ENCODE measurements at places on chromosomes 6 and 20. TPM values are rescaled to one million over a fixed set of nuclear protein-coding genes. Genes with fewer than 3 reads are reported as not detected.
A peak's percentile ranks its signal among the peaks of the same experiment; 100 is the strongest.

- H3K27ac ChIP-seq = peak overlapping the region; percentile 60
- no peak for DNase-seq
- H3K4me3 ChIP-seq = no peak overlapping the region
- H3K27me3 ChIP-seq = no peaks in the 10 kb centered on the region
- peaks cover 40% of the 10 kb centered on the region for H3K36me3 ChIP-seq
Observed at GRCh38 chr20:3900187-3900604, 11.0 kb downstream of the PANK2 start.

DNA sequence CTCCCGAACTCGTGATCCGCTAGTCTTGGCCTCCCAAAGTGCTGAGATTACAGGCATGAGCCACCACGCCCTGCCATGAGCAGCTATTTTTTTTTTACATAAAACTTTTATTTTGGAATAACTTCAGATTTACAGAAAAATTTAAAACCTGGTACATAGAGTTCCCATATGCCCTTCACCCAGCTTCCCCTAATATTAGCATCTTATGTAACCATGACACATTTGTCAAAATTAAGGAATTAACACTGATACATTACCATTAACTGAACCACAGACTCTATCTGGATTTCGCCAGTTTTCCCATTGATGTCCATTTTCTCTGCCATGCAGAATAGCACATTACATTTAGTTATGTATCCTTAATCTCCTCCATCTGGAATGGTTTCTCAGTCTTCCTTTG lies 14.3 kb upstream of the RALGAPB start:
- H3K4me3 ChIP-seq = no peak overlapping the region
- H3K36me3 ChIP-seq = no peaks in the 10 kb centered on the region
- no peak for DNase-seq
- no peaks in the 10 kb centered on the region for H3K4me1 ChIP-seq
- H3K27me3 ChIP-seq = peaks cover 6% of the 10 kb centered on the region

DNA sequence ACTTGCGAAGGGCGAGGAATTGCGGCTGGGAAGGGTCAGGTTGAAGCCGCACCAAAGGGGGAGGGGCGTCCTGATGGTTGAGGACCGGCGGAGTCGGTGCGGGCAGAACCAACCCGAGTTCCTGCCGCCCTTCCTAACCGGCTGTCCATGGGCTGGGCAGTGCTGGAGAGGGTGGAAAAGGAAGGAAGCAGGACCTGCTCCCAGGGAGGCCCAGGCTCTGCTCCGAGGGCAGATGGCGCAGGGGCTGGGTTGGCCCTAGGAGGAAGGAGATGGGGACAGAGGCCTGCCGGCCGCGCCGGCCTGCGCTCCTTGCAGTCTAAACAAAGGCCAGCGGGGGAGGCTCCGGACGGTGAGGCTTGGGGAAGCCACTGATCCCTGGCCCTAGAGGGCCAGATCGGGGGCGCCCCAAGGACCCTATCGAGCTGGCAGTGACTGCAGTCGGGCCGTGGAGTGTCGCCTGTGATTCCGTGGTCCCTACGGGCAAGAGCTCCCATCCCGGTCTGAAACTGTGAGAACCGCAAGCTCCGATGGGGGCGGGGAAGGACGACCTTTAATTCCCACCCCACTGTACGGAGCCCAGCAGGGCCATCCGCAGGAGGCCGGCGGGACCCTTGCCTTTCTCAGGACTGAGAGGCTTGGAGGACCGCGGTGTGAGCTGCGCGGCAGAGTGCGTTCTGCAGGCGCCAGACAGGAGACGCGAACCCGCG lies 39.4 kb downstream of the YTHDF1 start:
- no peak overlapping the region for H3K4me3 ChIP-seq
- no peak for DNase-seq
- H3K4me1 ChIP-seq = peaks cover 10% of the 10 kb centered on the region
- peak overlapping the region; percentile 64 for H3K27ac ChIP-seq

- H3K4me1 ChIP-seq = peaks cover 6% of the 10 kb centered on the region
- H3K27ac ChIP-seq = no peak overlapping the region
- no peaks in the 10 kb centered on the region for H3K36me3 ChIP-seq
- peaks cover 38% of the 10 kb centered on the region for H3K27me3 ChIP-seq
- no peak overlapping the region for H3K4me3 ChIP-seq
Observed at GRCh38 chr20:58136149-58136484, 92.3 kb downstream of the ANKRD60 start.

GRCh38 chr20:47412083-47412482 lies 55.6 kb upstream of the ZMYND8 start:
- H3K27me3 ChIP-seq = no peaks in the 10 kb centered on the region
- no peak overlapping the region for H3K4me3 ChIP-seq
- no peak for DNase-seq
- H3K4me1 ChIP-seq = peaks cover 41% of the 10 kb centered on the region
- no peak overlapping the region for H3K27ac ChIP-seq
- peaks cover 5% of the 10 kb centered on the region for H3K36me3 ChIP-seq

DNA sequence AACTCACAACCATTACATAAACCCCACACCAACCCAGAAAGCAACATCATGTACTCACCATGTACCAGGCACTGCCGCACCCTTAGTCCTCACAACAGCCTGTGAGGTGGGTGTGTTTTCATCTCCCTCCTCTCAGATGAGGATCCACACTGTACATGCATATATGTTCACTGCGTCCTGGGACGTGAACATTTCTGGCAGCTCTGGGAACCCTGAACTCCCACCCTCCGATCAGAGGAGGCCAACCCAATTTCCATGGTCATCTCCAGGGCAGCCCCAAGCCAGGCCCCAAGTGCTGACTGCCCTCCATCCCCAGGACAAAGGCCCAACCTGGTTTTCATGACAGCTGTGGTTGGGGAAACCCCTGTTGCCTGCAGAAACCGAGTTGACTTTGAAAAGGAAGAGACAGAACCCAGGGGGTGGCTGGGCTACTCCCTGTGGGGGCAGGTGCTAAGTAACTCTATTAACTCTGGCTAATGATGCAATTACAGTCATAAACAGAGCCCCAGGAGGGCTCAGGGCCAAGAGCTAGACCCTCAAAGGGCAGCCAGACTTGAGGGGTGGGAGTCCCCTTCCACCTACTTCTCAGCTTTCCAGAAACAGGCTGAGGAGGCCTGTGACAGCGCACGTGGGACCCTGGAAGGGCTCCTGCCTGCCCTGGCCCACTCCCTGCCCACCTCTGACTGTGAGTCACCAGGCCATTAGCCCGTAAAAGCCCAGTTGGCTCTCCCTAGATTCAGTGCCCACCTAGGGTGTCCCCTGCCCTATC lies 2.6 kb downstream of the TFEB start:
- peaks cover 48% of the 10 kb centered on the region for H3K4me1 ChIP-seq
- H3K27ac ChIP-seq = peak overlapping the region; percentile 68
- no peaks in the 10 kb centered on the region for H3K27me3 ChIP-seq
- peaks cover 3% of the 10 kb centered on the region for H3K36me3 ChIP-seq
- peak overlapping the region; percentile 81 for H3K4me3 ChIP-seq

- peaks cover 18% of the 10 kb centered on the region for H3K27me3 ChIP-seq
- H3K4me3 ChIP-seq = no peak overlapping the region
- no peaks in the 10 kb centered on the region for H3K4me1 ChIP-seq
Observed at GRCh38 chr6:97305414-97306066, 22.5 kb upstream of the MMS22L start.

DNA sequence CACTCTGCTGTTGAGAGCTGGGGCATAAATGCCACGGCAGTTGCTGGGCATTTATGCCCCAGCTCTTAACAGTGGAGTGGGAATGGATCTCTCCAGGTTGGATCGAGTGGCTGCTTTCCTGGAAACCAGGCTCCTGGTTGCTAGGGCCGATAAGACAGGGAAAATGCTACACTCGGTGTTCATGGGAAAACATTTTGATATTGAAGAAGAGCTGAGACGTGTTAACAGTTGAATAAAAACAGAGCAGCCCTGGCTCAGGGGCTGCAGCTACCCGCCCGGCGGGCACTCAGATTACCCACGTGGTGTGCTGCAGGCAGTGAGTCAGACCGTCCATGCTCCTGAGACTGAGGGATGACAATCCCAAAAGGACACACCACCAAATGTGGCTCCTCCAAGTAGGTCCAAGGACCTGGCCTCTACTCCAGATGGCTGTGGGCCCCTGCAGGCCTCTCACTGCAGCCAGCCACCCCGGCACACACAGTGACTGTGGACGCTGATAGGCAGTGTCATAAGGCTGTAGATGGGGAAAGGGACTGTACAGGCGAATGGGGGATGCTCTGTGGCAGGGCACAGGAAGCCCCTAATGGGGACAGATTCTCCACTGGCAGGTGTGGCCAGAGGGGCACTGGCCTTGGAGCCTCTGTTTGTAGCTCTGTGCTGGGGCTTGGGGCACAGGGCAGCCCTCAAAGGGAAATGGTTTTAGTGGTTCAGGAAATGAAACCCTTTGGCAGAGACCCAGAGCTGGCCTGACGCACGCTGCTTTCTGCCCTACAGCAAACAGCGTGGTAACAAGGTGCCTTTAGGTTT lies 237.8 kb downstream of the LY86 start:
- H3K27ac ChIP-seq = peak overlapping the region; percentile 11
- H3K4me1 ChIP-seq = peaks cover 31% of the 10 kb centered on the region
- no peaks in the 10 kb centered on the region for H3K36me3 ChIP-seq
- H3K27me3 ChIP-seq = peaks cover 15% of the 10 kb centered on the region
- no peak overlapping the region for H3K4me3 ChIP-seq

GRCh38 chr6:143967706-143968376 lies 40.2 kb downstream of the PLAGL1 start:
- H3K36me3 ChIP-seq = no peaks in the 10 kb centered on the region
- DNase-seq = no peak
- H3K27me3 ChIP-seq = no peaks in the 10 kb centered on the region
- H3K4me3 ChIP-seq = no peak overlapping the region

The TFAP2B gene
- not detected for total RNA-seq

Data from activated CD8-positive, alpha-beta T cell treated with anti-CD3 and anti-CD28 coated beads, Interleukin-2, amount 10 ng/mL, durations not matched to agents 7 days and 5 days (primary cell).